ENCODE measurements at places on chromosomes 12 and 14.

DNA sequence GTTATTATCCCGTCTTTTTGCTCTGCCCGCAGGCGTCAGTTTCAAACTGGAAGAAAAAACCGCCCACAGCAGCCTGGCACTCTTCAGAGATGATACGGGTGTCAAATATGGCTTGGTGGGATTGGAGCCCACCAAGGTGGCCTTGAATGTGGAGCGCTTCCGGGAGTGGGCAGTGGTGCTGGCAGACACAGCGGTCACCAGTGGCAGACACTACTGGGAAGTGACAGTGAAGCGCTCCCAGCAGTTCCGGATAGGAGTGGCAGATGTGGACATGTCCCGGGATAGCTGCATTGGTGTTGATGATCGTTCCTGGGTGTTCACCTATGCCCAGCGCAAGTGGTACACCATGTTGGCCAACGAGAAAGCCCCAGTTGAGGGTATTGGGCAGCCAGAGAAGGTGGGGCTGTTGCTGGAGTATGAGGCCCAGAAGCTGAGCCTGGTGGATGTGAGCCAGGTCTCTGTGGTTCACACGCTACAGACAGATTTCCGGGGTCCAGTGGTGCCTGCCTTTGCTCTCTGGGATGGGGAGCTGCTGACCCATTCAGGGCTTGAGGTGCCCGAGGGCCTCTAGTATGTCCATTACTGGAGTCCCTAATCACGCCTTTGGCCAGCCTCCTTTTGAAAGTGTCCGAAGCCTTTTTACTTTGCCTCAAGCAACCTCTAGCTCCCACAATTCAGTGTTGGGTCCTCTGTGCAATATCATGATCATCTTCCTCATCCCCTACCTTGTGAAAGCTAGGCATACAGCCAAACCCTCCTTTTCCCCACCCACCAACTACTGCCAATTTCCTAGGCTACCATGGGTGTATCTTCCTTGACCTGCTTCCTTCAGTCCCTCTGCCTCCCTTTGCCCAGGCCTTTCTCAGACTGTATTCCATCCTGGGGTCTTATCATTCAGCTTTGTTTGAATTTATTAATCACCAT, 891 bp downstream of the SPRYD4 start:
- H3K4me1 ChIP-seq = peaks cover 26% of the 10 kb centered on the region
- peaks cover 10% of the 10 kb centered on the region for H3K36me3 ChIP-seq
- peak overlapping the region; percentile 95 for H3K27ac ChIP-seq
- H3K27me3 ChIP-seq = no peaks in the 10 kb centered on the region
- DNase-seq = peak; percentile 48

DNA sequence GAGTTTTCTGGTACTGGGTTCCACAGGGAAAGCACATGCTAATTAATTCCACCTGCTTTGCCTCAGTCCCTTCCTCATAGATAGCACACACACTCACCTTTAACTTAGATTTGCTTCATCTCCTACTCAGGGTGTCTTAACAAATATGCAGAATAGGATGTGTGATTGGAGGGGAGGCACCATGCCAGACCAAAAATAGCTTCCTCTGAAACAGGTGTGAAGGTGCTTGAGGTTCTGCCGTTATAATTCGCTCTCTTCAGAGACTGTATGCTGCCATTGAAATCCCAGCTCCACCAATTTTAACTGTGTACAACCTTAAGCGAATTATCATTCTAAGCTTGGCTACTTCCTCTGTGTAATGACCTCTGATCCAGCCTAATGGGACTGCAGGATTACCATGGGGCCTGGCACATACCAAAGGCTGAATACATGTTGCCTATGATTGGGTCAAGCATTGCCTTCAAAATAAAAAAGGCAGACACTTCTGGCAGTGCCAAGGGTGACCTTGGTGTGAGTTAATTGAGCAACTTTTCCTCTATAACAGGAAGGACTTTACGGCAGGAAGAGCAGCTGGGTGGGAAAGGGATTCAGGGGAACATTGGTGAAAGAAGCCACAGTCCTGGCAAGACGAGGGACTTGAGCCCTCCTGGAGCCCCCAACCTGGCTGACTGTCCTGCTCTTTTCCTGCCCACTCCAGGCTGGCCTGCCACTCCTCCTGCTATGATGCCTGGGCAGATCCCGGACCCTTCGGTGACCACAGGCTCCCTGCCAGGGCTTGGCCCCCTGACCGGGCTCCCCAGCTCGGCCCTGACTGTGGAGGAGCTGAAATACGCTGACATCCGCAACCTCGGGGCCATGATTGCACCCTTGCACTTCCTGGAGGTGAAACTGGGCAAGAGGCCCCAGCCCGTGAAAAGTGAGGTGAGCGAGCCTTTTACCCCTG, 9.7 kb downstream of the JDP2 start:
- peaks cover 16% of the 10 kb centered on the region for H3K4me1 ChIP-seq
- peaks cover 7% of the 10 kb centered on the region for H3K27me3 ChIP-seq
- no peak overlapping the region for H3K27ac ChIP-seq
- no peaks in the 10 kb centered on the region for H3K36me3 ChIP-seq
- H3K4me3 ChIP-seq = no peak overlapping the region

DNA sequence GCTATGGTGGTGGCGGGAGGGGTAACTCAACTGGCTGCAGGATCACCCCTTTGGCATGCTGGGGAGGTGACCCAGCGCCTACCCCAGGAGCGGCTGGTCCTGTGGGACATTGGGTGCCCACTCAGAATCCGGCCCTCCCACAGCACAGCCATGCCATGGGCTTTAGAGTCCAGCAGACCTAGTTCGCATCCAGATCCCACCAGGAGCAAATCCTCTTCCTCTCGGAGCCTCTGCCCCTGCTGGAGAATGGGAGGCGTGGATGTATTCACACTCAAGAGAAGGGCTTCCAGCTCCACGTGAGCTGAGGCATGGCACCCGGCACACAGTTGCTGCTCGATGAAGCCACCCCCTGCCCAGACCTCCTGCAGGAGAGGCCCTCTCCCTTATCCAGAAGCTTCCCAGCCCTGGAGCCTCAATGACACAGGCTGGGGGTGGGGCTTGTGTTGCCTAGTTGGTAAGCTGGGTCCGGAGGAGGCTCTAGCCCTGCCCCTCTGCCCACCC, 17.7 kb downstream of the FAM222A start:
- no peaks in the 10 kb centered on the region for H3K4me1 ChIP-seq
- no peaks in the 10 kb centered on the region for H3K36me3 ChIP-seq
- no peak overlapping the region for H3K27ac ChIP-seq
- DNase-seq = no peak

GRCh38 chr14:104136472-104137296, 1.7 kb upstream of the KIF26A start:
- H3K27me3 ChIP-seq = peaks cover 47% of the 10 kb centered on the region
- DNase-seq = no peak
- H3K4me3 ChIP-seq = peak overlapping the region; percentile 13
- no peaks in the 10 kb centered on the region for H3K36me3 ChIP-seq
- peaks cover 5% of the 10 kb centered on the region for H3K4me1 ChIP-seq

GRCh38 chr14:86038387-86039042, 508.6 kb downstream of the FLRT2 start:
- no peak overlapping the region for H3K27ac ChIP-seq
- no peaks in the 10 kb centered on the region for H3K4me1 ChIP-seq
- no peaks in the 10 kb centered on the region for H3K36me3 ChIP-seq
- H3K27me3 ChIP-seq = no peaks in the 10 kb centered on the region
- DNase-seq = peak; percentile 58

GRCh38 chr14:90642244-90642717, 173.9 kb downstream of the TTC7B start:
- no peaks in the 10 kb centered on the region for H3K27me3 ChIP-seq
- H3K4me1 ChIP-seq = no peaks in the 10 kb centered on the region
- no peak for DNase-seq
- no peak overlapping the region for H3K27ac ChIP-seq
- no peaks in the 10 kb centered on the region for H3K36me3 ChIP-seq

- DNase-seq = no peak
- H3K4me1 ChIP-seq = no peaks in the 10 kb centered on the region
- H3K27ac ChIP-seq = no peak overlapping the region
Measured at GRCh38 chr14:79407572-79407971, 803.7 kb downstream of the DIO2 start.

GRCh38 chr12:112878488-112878887, 28.3 kb upstream of the OAS1 start:
- DNase-seq = no peak
- peaks cover 58% of the 10 kb centered on the region for H3K27me3 ChIP-seq
- H3K27ac ChIP-seq = no peak overlapping the region
- no peak overlapping the region for H3K4me3 ChIP-seq

DNA sequence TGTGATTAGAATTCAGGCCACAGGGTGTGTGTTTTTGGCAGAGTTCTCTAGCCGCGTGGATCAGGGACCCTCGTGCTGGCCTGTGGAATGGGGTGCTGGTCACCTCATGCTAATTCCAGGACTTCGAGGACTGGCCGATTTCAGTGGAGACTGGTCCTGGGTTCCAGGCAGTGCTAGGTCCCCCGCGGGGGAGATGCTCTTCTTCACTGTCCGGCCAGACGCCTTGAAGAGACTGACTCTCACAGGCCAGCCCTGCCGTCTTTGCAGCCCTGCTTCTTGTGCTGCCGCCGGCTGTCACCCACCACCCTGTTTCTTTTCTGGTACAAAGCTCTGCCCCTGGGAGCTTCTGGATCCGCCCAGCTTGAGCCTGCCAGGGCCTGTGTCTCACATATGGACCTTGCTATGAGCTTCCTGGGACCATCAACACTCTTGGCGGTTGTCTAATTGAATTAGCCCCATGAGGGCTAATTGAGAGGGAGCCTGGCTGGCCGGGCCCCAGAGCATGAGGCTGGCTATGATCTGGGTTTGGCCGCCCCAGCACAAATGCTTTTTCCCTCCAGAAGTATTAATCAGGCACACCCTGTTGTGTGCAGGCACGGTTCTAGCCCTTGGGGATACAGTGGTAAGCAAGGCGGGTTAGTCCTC, 8.2 kb downstream of the MLXIP start:
- H3K4me1 ChIP-seq = peaks cover 59% of the 10 kb centered on the region
- H3K27ac ChIP-seq = no peak overlapping the region

DNA sequence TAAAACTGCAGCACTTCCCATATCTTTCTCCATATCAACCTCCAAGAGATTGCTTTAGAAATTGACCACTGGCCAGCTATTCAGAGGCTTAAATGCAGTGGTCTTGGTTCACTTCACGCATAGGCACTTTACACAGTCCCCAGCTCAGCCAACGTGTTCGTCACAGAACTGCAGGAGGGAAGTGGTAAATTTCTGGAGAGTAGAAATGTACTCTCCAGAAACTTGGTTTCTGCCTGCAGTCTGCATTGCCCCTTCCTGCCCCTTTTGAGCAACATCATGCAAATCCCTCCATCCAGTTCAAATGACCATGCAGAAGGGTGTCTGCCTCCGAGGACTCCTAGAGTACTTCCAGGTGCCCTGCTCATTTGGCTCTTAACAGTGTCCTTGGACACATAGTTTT, 42.7 kb upstream of the NEDD1 start:
- no peak overlapping the region for H3K4me3 ChIP-seq
- DNase-seq = no peak
- no peaks in the 10 kb centered on the region for H3K36me3 ChIP-seq
- H3K27ac ChIP-seq = no peak overlapping the region
- H3K4me1 ChIP-seq = no peaks in the 10 kb centered on the region
- peaks cover 21% of the 10 kb centered on the region for H3K27me3 ChIP-seq

GRCh38 chr14:65303190-65303898, 109.2 kb upstream of the FUT8 start:
- peaks cover 74% of the 10 kb centered on the region for H3K4me1 ChIP-seq
- peak overlapping the region; percentile 78 for H3K4me3 ChIP-seq
- H3K36me3 ChIP-seq = peaks cover 14% of the 10 kb centered on the region
- peak overlapping the region; percentile 92 for H3K27ac ChIP-seq

DNA sequence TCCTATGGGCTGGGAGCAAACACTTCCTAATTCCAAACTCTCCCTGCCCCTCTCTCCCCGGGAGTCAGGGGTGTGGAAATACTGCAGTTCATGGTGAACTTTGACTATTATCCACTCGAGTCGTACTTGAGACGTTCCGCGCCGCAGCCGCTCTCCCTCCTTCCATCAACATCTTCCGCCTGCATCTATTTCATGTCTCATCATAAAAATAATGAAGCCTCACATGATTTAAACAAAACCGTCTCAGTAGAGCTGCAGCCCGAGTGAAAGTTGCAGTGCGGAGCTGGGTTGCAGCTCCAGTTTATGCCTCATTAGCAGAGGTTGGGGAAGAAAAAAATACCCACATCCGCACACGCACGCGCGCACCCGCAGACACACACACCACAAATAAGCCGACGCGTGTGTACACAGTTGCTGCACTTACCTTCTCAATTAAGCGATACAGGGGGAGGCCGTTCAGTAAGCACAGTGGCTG, 283 bp downstream of the LMO3 start:
- no peak for DNase-seq
- peaks cover 50% of the 10 kb centered on the region for H3K27me3 ChIP-seq
- H3K27ac ChIP-seq = no peak overlapping the region

DNA sequence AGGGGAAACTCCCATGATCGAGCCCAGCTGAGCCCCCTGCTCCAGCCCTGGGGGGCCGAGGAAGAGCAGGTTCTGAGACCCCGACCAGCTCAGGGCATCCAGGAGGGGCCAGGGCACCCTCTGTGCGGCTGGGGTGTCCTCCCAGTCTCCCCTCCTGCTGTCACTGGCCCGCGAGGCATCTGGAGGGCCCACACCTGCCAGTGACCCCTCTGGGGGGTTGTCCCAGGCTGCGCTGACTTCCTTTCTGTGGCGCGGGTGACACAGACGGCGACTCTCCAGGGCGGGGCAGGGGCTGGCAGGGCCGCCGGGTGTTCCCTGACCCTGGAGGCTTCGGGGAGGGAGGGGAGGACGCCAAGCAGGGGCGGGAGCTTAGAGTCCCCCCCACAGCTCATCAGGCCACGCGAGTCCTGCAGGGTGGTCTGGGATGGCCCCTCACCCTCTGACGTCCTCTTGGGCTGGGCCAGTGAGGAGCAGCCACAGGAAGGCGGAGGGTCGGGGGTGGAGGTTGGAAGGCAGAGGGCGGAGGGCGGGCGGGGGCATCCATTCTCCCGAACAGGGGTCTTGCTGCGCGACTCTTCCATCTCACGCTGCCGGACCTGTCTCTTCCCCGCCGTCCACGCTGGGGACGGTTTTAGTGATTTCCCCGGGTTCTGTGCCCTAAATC, 38.6 kb upstream of the FBRSL1 start:
- no peaks in the 10 kb centered on the region for H3K36me3 ChIP-seq
- peaks cover 21% of the 10 kb centered on the region for H3K4me1 ChIP-seq
- H3K4me3 ChIP-seq = no peak overlapping the region
- H3K27ac ChIP-seq = no peak overlapping the region
- H3K27me3 ChIP-seq = no peaks in the 10 kb centered on the region
- DNase-seq = no peak

- no peaks in the 10 kb centered on the region for H3K4me1 ChIP-seq
- no peak for DNase-seq
- no peak overlapping the region for H3K4me3 ChIP-seq
- H3K36me3 ChIP-seq = peaks cover 15% of the 10 kb centered on the region
Measured at GRCh38 chr14:35776823-35777222, 32.3 kb downstream of the RALGAPA1 start.

- H3K27me3 ChIP-seq = no peaks in the 10 kb centered on the region
- H3K27ac ChIP-seq = peak overlapping the region; percentile 87
- peak overlapping the region; percentile 95 for H3K4me3 ChIP-seq
- peak; percentile 88 for DNase-seq
- H3K36me3 ChIP-seq = peaks cover 32% of the 10 kb centered on the region
- peaks cover 38% of the 10 kb centered on the region for H3K4me1 ChIP-seq
Measured at GRCh38 chr12:7131502-7131866, 1.3 kb downstream of the CLSTN3 start.

- peak overlapping the region; percentile 96 for H3K27ac ChIP-seq
- peaks cover 95% of the 10 kb centered on the region for H3K4me1 ChIP-seq
- no peaks in the 10 kb centered on the region for H3K27me3 ChIP-seq
- DNase-seq = no peak
- peak overlapping the region; percentile 67 for H3K4me3 ChIP-seq
Measured at GRCh38 chr14:99252443-99252939, 19.5 kb downstream of the BCL11B start.
